ENCODE measurements at places on chromosomes 1 and 21.

DNA sequence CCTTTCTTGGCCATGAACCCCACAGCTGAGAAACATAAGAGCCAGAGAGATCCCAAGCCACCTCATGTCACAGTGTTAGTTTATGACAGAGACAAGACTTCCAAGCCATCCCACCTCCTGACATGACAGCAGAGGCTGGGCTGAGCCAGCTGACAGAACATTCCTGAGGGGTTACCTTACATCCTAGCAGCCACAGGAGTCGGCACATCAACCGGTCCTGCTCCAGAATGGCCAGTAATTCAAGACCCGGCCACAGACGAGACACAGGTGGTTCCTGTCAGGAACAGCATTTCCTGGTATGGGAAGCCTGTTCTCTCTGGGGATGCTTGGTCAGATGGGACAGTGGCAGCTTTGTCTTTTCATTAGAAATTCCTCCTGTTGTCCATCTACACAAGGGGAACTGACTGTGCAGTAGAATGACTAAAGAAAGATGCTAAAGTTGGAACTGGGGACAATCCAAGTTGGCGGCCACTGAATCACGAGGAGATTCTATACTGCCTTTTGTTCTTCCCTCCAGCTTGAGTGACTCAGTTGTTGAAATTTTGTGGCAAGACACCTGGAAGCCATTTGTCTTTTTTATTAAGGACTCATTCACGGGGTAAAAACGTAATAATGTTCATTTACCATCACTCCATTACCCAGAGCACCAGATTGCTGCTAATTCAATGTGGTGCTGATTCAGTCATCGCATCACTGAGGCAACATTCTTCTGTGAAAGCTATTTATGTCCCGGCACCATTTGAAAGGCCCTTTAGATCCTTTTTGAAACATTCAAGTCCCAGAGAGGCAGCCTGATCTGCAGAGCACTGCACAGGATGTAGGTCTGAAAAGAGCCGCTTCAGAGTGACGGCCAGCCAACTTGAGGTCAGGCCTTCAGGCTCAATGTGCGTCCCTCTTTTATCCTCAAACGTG lies 37.2 kb upstream of the NPL start:
- DNase-seq = no peak

GRCh38 chr1:28437264-28437923 lies 67.9 kb downstream of the PHACTR4 start:
- DNase-seq = no peak

DNA sequence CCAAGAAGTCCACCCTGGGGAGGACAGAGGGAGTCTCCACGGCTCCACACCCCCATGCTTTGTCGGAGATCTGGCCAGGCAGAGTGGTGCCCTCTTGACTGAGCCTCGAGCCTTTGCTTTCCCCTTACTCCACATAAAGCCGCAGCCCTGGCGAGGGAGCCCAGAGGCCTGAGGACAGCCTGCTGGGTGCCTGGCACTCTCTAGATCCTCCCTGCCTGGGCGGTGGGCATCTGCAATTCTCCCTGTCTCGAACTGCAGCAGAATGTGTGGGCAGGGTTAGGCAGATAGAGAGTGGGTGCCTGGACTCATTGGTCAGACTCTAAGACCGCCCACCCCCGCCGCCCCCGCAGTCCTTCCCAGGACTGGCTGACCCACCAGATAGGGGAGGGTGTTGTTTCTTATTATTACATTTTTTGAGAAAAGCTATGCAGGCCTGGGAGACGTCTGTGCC lies 13.9 kb downstream of the EPHX1 start:
- no peak for DNase-seq

- no peak for DNase-seq
Observed at GRCh38 chr1:47201179-47201578, 11.3 kb upstream of the PDZK1IP1 start.
